NCI-H524 (cell line): ENCODE measurements at places on chromosomes 1 and 21.

DNA sequence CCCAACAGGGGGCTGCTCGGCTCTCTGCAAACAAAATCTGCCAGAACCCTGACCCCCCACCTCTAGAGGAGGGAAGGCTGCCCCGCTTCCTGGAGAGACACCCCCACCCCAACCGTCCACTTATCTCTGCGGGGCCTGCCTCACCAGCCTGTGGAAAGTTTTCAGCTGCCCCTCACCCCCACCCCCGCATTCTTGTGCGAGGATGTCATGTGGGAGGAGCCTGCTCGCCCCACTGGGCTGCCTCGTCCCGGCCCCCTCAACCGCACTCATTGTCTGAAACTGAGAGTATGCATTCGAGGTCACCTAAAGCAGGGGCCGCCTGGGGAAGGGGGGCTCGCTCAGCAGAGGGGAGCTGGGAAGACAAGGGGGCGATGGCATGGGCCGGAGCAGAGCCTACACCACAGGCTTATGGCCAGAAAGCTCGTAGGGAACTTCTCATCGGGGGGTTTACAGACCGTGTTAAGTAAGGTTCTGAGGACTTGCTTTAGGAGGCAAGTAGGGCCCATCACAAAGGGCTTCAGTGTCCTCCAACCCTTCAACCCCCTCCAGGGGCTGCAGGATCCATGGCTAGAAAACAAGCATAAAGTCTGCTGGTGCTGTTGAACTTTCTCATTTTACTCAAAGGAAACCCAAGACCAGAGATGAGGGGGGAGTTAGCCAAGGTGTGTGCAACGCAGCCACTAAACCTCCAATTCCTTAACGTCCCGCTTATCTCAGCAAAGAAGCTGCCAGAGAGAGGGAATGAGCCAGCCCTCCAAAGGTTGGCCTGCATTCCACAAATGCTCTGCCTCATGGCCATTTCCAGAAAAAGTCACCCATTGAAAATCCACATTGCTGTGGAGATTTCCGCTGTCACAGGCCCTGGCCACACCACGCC, 9.4 kb downstream of the EPHA2 start:
- DNase-seq: no peak

DNA sequence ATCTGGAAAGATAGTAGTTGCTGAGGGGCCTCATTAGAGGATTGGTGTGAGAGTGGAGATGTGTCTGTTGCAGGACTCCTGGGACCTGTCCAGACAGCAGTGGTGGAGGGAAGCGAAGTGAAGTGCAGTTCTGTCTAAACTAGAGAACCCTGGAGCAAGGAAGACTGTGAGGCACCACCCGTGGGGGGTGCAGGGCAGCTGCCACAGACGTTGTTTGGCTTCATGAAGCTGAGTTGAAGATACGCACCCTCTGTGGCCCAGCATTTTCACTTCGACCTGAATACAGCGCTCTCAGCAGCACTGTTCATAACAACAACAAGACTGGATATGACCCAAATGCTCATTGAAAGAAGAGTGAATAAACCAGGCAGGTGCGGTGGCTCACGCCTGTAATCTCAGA, 29.3 kb downstream of the ABCG1 start:
- no peak for DNase-seq

DNA sequence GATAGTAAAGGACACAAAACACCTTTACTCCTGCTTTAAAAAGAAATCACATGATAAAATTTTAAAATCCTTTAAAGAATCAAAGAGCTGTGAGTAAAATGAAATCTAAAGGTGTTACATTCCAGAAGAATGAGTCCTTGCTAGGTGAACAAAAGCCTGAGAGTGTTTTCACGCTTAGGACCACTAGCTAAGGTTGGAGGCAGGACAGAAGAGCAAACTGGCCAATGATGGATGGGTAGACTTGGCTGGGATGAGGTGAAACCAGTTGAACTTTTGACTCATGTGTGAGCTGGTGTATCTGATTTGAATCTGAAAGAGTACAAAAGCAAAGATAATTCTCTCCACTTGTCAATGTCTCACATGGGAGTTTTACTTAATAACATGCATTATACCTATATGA, 35.1 kb downstream of the CATSPERE start:
- no peak for DNase-seq

DNA sequence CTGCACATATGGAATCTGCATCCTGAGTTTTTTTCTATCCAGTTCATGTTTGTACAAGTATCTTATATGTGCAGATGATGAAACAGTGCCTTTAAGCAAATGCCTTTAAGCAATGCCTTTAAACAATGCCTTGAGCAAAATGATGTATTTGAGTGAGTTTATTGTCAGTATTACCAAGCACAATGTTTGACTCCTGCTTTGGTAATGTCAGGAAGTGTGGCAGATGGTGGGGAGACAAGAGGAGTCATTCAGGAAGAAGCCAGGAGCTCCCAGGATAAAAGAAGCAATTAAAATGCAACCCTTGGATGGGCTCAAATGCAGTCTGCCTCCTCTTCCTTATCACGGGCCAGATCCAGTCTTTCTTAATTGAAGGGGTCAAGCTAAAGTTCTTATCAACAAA, 108.7 kb upstream of the KCNJ15 start:
- DNase-seq: peak; percentile 84

- no peak for DNase-seq
Measured at GRCh38 chr1:247407180-247407616, 8.8 kb upstream of the NLRP3 start.

GRCh38 chr1:5753549-5754421, 238.4 kb downstream of the NPHP4 start:
- no peak for DNase-seq

DNA sequence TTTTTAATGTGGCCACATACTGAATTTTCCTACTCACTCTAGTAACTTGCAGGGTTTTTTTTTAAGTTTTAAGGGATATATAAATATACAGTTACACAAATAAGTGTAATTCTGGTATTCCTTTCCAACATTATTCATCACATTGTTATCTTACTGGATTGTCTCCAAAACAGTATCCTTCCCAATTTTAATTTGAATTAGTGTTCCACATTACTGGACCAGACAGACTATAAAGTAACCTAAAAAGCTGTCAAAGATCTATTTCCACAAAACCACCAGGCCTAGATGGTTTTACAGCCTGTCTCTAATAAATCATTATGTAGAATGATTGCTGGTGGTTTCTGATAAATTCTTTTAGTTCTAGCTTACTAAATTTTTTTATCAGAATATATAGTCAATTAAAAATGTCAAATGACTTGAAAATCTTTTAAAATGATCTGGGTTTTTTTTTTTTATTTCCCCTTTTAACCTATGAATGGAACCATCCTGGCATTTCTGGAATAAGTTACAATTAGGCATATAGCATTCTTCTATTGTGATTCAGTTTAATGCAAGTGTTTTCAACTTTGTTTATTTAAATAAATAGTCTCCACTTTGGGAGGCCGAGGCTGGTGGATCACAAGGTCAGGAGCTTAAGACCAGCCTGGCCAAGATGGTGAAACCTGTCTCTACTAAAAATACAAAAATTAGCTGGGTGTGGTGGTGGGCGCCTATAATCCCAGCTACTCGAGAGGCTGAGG, 59.3 kb downstream of the PACC1 start:
- no peak for DNase-seq

DNA sequence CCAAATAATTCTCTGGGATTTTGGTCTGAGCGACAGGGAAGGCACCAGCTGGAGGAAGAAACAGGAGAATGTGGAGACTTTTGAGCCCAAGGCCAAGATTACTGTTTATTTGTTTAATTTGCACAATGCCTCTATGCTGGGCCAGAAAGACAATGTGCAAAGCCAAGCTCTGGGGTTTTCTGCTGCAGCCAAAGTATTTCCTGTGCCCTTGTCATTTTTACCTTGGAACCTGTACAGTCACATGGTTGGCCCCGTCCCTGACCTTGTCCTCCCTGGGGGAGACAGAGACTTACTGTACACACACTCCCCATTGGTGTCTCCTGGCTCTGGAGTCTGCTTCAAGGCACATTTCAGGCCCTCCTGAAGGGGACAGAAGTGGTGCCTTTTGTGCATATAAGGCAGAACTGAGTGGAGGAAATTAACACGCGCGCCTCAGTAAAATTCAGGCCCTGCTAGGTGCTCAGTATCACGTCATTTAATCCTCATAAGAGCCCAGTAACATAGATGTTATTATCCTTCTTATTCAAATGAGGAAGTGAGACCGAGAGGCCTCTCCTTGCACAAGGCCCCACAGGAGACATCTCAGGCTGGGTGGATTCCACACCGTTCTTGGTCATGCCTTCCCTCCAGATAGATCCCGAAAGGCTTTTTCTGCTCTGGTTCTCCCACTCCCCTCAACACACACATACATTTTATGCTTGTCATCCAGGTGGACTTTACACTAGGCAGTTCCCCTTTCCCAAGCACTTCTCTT, 21.1 kb downstream of the C1orf115 start:
- DNase-seq: no peak

- no peak for DNase-seq
Measured at GRCh38 chr1:201400852-201401230, 1.7 kb upstream of the LAD1 start.

GRCh38 chr1:83918688-83919285, 80.1 kb downstream of the TTLL7 start:
- DNase-seq: no peak

GRCh38 chr1:997993-998744, 1.7 kb downstream of the HES4 start:
- no peak for DNase-seq

DNA sequence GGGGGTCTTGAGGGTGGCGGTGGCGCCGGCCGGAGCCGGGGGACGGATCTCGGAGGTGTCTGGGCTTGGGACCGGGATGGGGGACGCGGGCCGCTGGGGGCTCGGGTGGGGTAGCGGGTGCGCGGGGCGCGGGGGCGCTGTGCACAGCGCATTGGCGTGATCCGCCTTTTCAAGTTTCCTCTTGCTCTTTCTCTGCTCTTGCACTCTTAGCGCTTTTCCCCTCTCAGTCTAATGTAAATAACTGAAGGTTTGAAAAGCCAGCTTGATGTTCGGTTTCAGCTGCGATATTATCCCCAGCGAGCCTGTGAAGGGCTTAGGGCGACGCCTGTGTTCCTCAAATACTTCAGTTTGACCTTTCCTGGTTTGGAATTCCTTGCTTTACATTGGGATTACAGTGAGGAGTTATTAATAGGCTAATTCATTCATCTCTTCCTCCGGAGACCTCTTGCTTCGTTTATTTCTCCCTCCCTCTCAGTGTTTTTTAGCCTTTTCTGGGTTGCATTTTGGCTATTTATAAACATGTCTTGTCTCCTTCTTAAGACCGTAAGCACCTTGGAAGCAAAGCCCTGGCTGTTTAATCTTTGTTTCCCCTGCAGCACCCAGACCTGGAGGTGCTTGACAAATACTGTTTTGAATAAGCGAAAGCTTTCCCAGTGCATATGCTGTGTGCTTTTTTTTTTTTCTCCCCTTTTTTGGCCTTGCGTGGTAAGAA, 693 bp downstream of the RAB4A start:
- DNase-seq: peak; percentile 8

DNA sequence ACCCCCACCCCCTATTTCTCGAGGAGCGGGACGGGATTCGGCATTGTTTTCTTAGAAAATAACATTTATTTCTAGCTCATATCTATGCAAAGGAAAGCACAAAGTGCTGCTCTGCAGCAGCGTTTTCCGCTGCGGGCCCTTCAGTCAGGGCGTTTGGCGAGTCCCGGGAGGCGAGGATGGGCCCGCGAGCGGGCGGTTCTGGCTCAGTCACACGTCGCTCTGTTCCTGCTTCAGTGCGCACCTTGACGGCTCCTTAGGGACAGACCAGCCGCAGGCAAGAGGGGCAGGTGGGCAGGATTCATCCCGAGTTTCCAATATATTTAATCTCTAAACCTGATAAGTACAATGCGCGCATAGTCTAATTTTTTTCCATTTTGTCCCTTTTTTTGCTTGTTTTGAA, 5.7 kb downstream of the DMRTA2 start:
- no peak for DNase-seq

DNA sequence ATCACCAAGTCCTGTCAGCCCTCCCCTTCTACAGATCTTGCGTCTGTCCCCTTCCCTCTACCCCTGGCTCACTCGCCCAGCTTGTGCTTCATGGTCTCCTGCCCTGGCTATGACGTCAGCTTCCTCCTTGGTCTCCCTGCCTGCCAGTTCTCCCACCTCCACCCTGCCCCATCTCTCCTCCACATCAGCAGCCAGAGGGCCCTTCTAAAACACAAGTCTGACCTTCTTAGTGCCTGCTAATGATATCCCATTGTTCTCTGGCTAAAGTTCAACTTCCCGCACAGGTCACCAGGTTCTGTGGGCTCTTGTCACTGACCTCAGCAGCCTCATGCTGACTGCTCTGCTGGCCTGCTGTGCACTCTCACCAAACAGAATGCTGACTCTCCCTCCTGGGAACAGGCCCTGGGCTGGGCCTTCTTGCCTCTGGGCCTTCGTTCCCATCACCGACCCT, 24.7 kb upstream of the MYCL start:
- no peak for DNase-seq

GRCh38 chr21:46117586-46118315, 19.8 kb downstream of the COL6A2 start:
- no peak for DNase-seq

DNA sequence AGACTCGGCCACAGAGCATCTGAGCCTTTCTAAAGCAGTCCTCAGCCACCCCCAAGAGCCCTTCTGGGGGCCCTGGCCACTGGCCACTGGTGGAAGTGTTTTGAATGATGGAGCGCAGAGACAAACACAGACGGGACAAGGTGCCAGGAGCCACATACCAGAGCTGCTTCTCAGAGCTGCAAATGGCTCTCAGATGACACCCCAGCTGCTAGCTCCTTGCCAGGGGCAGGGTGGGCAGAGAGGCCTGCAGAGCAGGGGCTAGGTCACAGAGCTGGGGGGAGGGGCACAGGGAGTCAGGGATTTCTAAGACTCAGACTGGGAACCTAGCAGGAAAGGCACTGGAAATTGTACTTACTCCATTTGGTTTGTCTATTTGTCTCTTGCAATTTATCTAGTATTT, 30.4 kb downstream of the KCNN3 start:
- DNase-seq: peak; percentile 42

GRCh38 chr1:81225789-81226602, 574.7 kb upstream of the ADGRL2 start:
- DNase-seq: no peak

GRCh38 chr1:118914379-118915161, 73.6 kb downstream of the TBX15 start:
- no peak for DNase-seq

DNA sequence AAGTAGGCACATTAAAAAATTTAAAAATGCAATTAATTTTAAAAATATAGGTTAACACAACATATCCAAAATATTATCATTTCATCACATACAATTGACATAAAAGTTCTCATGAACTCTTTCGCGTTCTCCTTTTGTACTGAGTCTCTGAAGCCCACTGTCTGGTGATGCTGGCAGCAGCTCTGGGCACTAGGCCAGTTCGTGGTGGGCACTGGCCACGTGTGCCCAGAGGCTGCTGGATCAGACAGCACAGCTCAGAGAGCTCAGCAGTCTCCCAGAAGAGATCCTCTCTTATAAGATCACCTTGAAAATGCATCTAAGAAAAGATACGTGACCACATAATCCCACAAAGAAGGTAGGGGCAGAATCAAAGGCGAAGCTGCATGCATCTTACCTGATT, 9.9 kb downstream of the CEP104 start:
- no peak for DNase-seq
